ENCODE measurements at places on chromosomes 12 and 14.

DNA sequence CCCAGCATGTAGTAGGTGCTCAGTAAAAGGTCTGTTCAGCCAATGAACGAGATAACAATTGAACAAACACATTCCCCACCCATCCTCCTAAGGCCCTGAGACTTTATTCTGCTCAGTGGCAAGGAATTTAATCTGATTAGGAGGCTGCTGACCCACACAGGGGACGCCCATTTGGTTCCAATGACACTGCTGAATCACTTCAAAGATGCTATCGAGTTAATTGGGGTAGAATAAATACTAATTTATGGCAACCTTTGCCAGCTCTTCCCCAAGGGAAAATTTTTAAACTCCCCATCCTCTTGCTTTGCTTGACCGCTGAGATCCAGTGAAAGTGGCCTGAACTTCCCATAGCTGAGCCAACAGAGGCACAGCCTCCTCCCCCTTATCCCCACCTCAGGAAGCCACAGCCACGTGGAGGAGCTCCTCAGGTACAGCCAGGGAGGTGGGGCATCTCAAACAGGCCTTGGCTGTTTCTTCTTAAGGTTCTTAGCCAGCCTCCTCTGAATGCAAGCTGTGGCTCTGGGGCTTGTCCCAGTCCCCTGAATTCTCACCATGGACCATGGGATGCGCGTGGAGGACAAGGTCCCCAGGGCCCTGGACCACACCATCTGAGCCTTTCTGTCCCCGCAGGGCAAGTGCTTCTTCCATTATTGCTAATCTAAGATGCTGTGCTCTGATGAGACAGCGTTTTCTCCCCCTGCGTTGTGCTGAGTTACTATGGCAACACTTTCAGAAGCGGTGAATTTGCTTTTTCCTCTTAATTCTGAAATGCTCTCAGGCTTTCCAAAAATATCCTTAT lies 26.7 kb downstream of the C14orf132 start:
- no peak for DNase-seq

DNA sequence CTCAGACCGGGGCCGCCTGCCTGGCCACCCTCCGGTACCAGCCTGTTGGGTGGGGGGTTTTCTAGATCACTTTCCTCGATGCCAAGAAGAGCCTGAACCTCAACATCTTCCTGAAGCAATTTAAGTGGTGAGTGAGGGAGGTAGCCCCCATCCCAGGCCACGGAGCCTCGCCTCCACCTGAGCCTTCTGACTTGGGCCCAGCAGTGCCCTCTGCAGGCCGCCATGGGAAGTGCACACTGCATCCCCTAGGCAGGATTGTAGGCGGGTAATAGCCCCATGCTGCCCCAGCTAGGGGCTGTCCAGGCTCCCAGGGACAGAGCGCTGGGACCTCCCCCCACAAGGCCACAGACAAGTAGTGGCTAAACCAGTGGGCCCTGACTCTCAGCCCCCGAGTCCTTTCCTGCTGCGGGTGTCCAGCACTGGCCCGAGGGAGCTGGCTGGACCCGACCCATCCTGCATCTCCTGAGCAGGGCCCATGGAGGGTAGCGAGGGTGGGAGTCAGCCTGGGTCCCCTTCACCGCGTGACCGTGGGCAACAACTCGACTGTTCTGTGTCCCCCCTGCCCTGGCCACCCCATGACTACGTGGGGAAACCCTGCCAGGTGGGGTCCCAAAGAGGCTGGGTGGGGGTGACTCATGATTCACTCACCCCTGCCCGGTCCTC lies 15.3 kb upstream of the ADSS1 start:
- peak; percentile 61 for DNase-seq

- no peak for DNase-seq
Measured at GRCh38 chr14:47490766-47491165, 184.6 kb downstream of the MDGA2 start.

DNA sequence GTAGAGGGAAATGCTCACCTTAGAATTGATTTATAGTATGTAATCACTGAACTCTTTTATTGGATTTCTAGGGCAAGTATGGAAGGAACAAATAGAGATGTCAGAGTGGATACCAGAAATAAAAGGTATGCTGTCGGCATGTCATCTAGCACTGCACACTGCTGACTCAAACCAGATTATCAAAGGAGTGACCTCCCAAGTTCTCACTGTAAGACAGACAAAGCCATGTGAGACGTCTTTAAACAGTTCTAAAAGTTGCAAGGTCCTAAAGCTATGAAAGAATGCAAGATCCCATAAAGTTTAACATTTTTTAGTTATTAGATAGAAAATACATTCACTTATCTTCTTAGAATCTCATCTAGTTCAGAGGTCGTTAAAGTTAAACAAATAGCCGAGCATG lies 70.0 kb upstream of the CPM start:
- DNase-seq = no peak

- no peak for DNase-seq
Measured at GRCh38 chr14:60636879-60637478, 12.3 kb downstream of the SIX1 start.

DNA sequence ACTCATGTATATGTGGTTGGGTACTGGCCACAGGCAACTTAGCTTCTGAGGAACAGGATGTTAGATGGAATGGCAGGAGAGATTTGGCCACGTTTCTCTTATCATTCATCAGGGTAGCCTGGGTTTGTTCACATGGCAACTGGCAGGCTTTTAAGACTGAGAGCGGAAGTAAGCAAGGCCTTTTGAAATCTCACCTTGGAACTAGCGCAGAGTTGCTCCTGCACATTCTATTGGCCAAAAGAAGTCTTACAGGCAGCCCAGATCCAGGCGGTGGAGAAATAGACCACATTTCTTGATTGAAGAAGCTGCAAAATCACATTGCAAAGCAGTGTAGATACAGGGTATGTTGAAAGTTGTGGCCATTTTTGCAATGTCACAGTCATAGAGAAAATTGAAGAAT lies 3.7 kb downstream of the CLEC4A start:
- peak; percentile 43 for DNase-seq

- no peak for DNase-seq
Measured at GRCh38 chr12:64192644-64193444, 29.3 kb downstream of the KICS2 start.

GRCh38 chr12:27870939-27871338 lies 90.9 kb upstream of the MANSC4 start:
- no peak for DNase-seq

GRCh38 chr14:36951380-36951911 lies 221.0 kb downstream of the SLC25A21 start:
- DNase-seq = no peak

- no peak for DNase-seq
Measured at GRCh38 chr12:67483871-67484554, 164.5 kb upstream of the DYRK2 start.

- no peak for DNase-seq
Measured at GRCh38 chr12:110776410-110776809, 33.7 kb upstream of the PPP1CC start.

DNA sequence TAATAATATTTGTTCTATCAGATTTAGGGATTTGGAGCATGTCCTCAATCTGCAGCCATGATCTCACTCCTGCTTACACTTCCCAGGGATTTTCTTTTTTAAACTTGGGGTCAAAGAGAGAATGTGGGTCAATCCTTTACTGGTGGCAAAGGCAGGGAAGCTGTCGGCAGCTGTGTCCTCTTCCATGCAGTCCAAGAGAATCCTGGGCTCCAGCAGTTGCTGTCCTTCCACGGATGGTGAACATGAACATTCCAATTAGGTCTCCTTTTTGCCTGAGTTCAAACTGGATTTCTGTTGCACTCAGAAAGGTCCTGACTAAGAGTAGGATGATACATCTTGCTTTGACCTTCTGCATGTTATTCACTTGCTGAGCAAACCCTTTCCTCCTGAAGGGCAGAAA lies 73.9 kb downstream of the ARL6IP4 start:
- no peak for DNase-seq

DNA sequence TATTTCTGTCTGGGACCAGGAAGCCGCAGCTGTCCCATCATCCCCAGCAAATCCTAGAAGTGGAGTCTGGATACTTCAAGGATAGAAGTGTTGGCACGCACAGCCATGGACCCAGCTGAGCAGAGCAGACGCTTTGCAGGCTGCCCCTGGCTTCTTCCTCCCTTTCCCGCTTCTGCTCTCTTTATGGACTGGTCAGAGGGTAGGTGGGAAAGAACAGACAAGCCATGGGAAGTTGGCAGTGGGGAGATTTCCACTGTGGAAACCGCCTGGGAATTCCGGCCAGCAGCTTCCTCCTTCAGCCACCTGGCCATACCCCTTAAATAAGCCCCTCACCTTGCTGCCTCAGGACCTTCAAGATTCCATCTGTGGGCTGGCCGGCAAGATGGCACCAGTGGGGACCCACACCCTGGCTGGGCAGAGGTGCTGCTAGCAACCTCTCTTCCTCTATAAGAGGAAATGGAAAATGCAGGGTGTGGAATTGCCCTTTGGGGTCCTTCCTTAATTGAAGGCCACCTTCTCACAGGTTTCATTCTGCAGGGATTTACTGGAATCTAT lies 20.6 kb downstream of the OTUB2 start:
- no peak for DNase-seq

GRCh38 chr12:67994046-67994445 lies 4.8 kb downstream of the IFNG-AS1 start:
- no peak for DNase-seq

GRCh38 chr14:31024577-31025366 lies 677 bp upstream of the AP4S1 start:
- no peak for DNase-seq

GRCh38 chr12:45363903-45364302 lies 148.0 kb downstream of the ANO6 start:
- DNase-seq = no peak

DNA sequence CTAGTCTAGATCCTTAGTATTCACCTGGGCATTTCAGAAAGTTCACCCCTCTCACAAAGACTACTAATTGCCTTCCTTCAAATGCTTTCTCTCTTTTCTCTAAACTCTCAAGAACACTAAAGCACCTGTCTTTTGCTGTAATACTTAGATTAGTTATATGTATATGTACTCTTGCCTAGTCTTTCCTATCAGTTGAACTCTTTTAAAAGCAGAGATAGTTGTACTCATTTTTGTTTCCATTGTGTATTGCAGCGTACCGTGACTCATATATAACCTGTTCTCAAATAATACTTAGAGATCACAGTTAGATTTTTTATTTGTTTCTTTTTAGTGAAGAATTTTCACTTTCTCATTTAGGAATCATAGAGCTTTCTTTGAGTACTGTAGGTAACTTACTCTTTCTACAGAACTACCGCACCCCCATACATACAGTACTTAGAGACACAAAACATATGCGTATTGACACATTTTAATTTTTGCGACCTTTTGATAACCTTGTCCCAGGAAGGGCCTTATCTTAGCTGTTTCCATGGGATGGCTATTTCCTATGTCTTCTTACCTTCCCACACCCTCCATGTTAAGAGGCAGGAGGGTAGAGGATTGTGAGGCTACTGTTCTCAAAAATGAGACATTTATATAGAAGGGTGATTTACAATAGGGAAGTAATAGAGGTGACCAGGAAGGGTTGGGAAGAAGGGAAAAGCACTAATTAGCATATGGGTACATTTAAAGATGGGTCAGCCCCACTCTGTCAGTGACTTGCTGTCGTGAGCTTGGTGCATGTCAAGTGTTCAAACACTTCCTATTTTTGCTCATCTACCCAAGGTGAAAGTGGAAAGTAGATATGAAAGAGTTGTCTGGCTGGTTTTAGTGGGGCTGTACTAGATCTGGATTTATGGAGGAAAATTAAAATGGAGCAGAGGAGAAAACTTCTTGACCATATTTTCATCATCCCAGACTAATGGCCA lies 74.3 kb downstream of the PLEKHA5 start:
- no peak for DNase-seq

DNA sequence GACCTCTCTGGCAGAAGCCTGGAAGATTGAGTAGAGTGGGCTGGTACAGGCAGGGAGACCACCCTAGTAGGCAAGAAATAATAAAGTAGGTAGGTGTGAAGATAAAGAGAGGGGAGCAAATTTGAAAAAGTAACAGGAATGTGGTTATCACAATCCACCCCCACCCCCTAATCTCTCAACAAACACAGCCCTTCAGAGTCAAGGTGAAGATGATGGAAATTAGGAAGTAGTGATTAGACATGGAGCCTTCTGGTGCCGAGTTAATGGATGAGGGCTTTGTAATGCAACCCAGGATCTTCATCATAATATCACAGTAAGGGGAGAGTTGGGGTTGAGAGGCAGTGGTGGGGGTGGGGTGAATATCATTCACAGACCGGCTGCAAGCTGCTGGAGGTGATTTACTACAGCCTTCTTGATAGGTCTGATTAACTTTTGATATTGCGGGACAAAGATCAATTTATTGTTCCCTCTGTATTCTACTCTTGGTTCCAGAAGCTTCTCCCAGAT lies 29.2 kb upstream of the CRY1 start:
- DNase-seq = no peak

GRCh38 chr14:60097974-60098373 lies 6.3 kb downstream of the PCNX4 start:
- no peak for DNase-seq

DNA sequence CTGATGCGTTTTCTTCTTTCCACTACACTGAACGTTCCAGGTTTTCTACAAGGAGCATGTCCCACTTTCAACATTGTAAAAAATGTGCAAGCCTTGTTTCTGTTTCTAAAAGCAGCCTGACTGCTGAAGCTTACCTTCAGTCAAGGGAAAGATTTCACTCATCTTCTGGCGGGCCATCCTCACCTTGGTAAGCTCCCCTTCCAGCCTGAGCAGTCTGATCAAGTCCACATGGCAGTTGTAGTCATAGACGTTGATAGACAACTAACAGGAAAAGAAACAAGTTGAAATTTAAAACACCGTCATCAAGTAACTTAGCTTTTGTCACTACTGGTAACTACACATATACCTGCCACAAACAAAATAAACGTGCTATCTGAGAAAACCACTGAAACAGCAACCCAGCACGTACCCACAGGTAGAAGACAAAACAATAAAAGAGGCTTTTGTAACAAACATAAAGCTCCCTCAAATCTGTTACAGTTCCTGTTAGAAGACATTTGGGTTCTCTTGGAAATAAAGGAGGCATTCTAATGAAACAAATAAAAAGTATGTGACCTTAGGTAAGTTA lies 11.9 kb downstream of the SART3 start:
- DNase-seq = no peak

DNA sequence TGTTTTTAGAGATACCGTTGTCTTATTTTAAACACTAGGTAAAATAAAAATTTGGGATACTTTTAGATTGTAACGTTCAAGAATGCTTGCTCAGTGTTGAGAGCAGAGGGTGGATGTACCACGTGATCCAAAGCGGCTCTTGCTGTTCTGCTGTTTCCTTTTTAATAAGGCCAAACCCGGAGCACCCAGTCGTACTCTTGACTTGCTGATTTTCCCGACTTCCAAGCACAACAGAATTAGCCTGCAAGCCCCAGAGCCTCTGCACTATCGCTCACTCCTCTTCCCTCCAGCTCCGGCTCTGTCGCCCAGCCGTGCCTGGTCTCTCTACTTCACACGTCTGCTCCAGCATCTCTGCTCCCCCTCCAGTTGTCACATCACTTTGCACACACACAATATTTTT lies 77.3 kb downstream of the EMP1 start:
- DNase-seq = no peak

- no peak for DNase-seq
Measured at GRCh38 chr14:75044322-75044721, 6.9 kb downstream of the MLH3 start.

DNA sequence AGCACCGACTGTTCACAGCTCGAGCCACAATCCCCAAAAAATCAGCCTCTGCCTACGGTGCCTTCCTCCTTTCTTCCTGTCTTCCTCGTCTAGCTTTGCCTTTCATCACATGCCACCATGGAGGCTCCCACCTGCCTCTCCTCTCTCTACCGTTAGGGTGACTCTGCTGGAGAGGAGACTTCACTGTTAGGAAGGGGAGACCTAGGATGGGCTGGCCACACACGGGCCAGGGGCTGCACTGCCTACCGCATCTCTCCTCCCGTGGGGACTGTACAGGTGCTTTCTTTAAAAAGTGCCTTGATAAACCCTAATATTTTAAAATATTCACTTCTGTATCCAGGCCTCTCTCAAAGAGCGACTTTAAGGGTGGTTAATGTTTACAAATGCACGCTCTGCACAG lies 1104.7 kb downstream of the BCL11B start:
- DNase-seq = no peak

Data from CD14-positive monocyte (primary cell).